Left forelimb (tissue), 1 donor: ENCODE measurements at places on chromosomes 7 and 10.

- DNase-seq, result no peak
These were observed 88.5 kb upstream of the LRRTM3 start for GRCh38 chr10:66837335-66837734.

GRCh38 chr7:66929935-66930334 is 8.9 kb downstream of the TMEM248 start:
- no peak for DNase-seq

GRCh38 chr7:137967143-137968018 is 34.5 kb downstream of the CREB3L2 start:
- DNase-seq, result no peak

DNA sequence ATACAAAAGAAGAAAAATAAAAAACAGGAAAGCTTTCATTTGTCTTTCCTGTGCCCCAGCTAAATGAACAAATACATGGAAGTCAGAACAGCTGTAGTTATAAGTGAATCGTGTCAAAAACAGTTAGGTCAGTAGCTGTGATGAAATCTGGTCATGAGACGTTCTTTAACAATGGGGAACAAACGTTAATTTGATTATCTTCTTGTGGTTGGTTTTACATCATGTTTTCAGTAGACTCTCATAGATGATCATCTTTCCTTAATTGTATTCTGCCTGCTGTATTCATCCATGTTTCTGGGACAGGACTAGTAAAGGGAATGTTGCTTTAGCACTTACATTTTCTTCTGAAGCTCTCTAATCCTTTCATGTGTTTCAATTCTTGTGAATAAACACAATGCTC is 97.0 kb downstream of the PCLO start:
- DNase-seq, result no peak

GRCh38 chr7:92071032-92071431 is 63.2 kb downstream of the CYP51A1 start:
- no peak for DNase-seq

GRCh38 chr7:117134889-117135552 is 181.7 kb downstream of the ST7 start:
- DNase-seq, result no peak
